ENCODE measurements at places on chromosomes 11 and 22. TPM values are rescaled to one million over a fixed set of nuclear protein-coding genes. Genes with fewer than 3 reads are reported as not detected.

The RIMBP3C gene
- total RNA-seq, result not detected

The LIF gene
- 0.27 TPM for total RNA-seq

The TRIM66 gene
- 2.0 TPM for total RNA-seq

The MUC2 gene
- total RNA-seq, result 0.04 TPM

The WNT11 gene
- total RNA-seq, result 13.0 TPM

The ALKBH3 gene
- 27.4 TPM for total RNA-seq

The OR52N4 gene
- total RNA-seq, result not detected

The SCN4B gene
- 5.1 TPM for total RNA-seq

Data from psoas muscle (tissue), 8 donors.